ENCODE measurements at places on chromosomes 1 and 21.
A peak's percentile ranks its signal among the peaks of the same experiment; 100 is the strongest.

DNA sequence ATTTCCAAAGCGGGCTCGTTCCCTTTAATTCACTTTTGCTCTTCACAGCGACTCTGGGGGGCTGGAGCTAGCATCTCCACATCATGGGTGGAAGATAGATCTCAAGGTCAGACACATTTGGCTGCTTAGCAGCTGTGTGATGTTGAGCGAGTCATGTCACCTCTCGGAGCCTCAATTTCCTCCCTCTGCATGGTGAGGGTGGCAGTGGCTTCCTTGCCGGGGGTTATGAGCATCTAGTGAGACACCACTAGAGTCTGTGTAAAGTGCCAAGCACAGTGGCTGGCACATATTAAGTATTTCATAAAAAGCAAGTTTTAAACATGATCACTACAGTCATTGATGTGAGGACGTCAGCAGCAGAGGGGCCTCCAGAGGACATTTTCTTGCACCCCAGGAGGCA, 16.9 kb upstream of the ECE1 start:
- DNase-seq = no peak

- DNase-seq = peak; percentile 67
These were observed at the start of gene TDRD5 for GRCh38 chr1:179591592-179592580. Gene TDRD5 (plus strand): TSS chr1:179591832. CDS start chr1:179592616, 784 bp downstream.

GRCh38 chr1:40977716-40978115, 1.8 kb upstream of the CTPS1 start:
- no peak for DNase-seq

- DNase-seq = no peak
These were observed 4.3 kb downstream of the MGST3 start for GRCh38 chr1:165635329-165635728.

DNA sequence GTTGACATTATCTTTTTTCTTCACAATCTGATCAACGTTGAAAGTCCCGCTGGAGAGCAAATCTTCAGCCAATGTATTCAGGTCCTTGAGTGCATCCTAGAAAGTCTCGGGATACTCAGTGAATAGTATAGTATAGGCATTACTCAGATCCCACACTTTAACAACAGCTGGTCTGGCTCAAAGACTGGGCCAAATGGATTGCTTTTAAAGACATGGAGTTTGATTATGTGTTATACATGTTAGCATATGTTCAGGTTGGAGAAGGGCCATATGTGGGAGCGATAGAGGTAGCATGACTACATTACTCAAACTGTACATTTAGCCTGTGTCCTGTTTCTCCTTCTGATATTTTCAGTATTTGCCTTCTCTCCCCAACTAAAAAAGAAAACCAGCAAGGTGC, 33.1 kb downstream of the OR10Z1 start:
- DNase-seq = no peak
